Suppressor macrophage (primary cell): ENCODE measurements at places on chromosomes 1 and 21.

DNA sequence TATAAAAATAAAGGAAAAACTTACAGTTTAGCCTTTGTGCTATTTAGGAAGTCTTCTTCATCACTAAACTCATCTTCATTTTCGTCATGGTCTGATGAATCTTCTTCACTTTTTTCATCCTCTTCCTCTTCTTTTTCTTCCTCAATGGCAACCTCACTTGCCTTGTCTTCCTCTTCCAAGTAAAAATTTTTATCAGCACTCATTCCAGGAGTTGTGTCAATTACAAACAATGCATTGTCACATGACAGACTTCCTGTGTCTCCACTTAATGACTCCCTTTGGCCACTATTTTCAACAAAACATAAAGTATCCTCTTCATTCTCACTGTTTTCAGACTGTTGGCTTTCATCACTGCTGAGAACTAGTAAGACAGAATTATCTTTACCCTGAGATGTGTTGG, 2.8 kb downstream of the DNTTIP2 start:
- no peak for DNase-seq

GRCh38 chr1:213852107-213852506, 135.7 kb upstream of the PROX1 start:
- DNase-seq = no peak

GRCh38 chr1:2821966-2822620, 20.6 kb upstream of the TTC34 start:
- DNase-seq = peak; percentile 66

DNA sequence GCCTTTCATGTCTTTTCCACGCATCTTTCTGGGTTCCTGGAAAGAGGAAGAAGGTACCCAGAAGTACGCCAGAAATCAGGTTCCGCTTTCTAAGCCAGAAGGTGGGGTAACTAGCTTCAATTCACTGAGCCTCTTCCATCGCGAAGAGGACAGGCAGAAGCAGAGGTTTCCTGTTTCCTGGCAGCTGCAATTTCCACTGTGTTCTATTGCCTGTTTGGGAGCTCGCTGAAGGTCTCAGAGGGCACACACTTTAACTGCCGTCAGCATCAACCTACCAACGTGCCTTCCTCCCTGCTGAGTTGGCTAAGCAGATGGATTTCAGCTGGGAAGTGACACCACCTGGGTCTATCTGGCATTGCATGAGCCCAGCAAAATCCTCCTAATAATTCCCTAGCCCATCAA, 10.0 kb downstream of the NCF2 start:
- peak; percentile 92 for DNase-seq

- DNase-seq = no peak
Observed at GRCh38 chr1:147516157-147516917, 25.0 kb upstream of the BCL9 start.

- no peak for DNase-seq
Observed at GRCh38 chr1:31712630-31713029, 8.8 kb upstream of the COL16A1 start.

DNA sequence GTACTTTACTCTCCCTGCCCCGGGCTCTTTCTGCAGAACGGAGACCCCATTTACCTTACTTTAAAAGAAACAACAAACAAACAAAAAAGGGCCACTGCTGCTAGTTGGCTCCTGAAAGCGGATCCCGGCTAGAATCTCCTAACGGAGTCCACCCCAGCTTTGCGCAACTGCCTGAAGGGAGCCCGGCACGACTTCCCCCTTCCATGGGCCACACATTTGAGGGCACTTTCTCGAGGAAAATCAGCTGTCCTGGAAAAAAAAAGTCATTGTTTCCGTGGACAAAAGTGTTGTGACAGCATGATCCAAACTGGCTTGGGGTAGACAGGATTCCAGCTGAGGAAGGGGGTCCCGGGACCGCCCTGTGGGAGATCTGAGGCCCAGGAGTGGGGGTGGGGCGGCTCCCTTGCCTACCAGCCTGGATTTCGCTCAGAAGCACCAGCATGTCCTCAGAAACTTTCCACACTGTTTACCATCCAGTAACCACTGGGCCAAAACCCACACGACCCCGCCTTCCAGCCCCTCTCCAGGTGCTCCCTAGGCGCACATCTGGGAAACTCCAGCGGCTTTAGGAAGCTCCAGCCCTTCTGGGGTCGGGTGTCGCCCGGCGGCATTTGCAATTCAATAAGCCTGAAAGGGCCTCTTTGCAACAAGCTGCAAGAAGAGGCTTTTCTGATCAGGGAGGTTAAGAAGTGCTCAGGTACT, 4.8 kb downstream of the RIPK4 start:
- peak; percentile 92 for DNase-seq

DNA sequence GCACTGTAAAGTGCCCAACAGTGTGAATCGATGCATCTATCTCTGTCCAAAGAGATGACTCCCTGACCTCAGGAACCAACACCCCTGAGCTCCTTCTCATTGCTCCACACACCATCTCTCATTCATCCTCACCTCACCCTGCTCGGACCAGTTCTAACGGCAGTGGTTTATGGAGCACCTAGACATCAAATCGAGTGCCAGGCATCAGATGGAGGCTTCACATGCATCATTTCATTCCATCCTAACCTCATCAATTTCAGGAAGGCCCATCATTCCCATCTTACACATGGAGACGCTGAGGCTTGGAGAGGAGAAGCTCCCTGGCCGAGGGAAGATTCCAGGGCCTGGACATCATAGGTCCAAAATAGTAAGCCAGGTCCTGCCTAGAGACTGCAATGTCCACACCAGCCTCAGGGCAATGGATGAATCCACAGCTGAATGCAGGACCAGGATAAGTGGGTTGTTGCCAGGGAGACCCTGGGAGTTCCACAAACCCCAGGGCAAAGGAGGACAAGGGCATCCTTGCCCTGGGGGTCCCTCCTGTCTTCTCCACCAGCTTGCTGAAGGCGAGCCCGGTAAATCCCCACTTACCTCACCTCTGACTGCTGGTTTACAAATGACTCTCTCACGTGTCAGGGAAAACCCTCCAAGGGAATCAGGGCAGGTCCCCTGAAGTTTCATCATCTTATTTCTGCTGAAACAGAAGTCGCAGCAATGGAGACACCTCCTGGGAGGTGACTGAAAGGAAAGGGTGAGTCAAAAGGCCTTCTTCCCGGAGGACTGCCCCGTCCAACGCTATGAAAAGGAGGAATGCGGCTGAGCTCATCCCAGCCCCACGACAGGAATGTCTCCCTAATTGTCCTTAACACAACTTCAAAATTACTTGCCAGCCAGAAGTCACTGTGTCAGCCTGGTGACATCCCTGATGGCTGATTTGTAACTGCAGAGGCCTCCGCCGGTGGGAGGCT, 9.0 kb upstream of the IFFO2 start:
- no peak for DNase-seq

GRCh38 chr1:53777272-53777671, 38.3 kb upstream of the GLIS1 start:
- no peak for DNase-seq
